ENCODE measurements at places on chromosomes 6 and 20.

DNA sequence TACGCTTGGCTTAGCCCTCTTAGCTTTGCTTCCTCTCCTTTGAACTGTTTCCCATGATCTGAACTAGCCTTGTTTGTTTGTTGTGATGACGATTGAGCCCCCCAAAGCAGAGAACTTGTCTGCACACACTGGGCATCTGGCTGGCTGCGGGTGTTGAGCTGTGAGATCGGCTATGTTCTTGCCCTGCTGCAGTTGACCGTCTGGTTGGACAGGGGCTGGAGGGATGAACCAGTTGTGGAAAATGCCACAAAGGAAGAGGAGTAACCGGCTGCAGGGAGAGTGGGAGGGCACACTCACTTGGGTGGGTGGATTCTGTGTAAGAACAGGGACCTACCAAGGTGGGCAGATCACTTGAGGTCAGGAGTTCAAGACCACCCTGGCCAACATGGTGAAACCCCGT, 12.4 kb upstream of the RSPO4 start:
- DNase-seq: no peak

DNA sequence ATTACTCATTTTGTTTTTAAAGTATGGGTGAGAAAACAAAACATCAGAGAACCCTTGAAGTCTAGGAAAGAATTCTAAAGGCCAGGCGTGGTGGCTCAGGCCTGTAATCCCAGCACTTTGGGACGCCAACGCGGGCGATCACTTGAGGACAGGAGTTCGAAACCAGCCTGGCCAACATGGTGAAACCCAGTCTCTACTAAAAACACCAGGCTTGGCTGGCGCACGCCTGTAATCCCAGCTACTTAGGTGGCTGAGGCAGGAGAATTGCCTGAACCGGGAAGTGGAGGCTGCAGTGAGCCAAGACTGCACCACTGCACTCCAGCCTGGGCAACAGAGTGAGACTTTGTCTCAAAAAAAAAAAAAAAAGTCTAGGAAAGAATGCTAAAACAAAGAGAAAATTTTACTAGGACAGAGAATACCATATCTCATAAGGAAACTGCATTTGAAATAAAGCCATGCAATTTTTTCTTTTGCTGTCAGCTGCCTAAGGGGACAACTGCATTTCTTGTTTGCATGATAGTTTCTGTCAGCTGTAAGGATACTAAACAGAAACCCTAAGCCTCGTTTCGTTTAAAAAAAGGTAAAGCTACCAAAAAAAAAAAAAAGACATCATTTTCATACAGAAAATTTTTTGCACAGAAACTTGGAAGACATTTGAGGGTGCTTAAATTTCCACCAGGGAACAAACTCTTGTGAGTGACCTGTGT, 32.1 kb downstream of the SMLR1 start:
- DNase-seq: no peak

DNA sequence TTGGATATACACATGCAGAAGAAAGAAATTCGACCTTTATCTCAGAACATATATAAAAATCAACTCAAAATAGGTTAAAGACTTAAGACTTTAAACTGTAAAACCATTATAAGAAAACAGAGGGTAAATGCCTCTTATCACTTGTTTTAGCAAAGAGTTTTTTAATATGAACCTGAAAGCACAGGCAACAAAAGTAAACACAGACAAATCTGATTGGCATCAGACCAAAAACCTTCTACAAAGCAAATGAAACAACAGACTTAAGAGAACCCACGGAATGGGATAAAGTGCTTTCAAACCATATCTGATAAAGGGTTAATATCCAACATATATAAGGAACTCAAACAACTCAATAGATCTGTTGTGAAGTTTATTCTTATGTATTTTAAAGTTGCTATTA, 309.9 kb upstream of the OPRM1 start:
- no peak for DNase-seq

DNA sequence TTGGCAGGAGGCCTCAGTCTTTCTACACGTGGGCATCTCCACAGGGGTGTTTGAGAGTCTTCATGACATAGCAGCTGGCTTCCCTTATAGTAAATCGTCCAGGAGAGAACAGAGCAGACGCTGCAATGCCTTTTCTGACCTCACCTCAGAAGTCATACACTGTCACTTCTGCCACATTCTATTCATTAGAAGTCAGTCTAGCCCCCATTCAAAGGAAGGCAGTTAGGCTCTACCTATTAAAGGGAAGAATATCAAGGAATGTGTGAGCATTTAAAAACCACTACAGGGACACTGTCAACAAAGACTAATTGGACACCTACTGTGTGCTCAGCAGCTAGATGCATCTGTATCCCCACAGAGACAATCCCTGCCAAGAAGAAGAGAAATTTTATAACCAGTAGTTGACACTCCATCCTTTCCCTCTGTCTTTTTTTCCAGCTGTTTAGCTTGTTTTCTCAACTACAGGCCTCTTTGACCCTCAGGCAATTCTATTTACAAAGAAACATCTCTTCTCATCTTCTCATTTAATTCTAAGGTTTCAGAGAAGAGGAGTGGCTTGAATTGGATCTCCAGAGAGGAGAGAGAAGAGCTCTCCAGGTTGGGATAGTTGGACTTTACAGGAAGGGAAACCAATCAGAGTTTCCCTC, 18.6 kb downstream of the ARMC12 start:
- DNase-seq: no peak

GRCh38 chr6:162525181-162525580, 202.4 kb downstream of the PRKN start:
- DNase-seq: no peak

DNA sequence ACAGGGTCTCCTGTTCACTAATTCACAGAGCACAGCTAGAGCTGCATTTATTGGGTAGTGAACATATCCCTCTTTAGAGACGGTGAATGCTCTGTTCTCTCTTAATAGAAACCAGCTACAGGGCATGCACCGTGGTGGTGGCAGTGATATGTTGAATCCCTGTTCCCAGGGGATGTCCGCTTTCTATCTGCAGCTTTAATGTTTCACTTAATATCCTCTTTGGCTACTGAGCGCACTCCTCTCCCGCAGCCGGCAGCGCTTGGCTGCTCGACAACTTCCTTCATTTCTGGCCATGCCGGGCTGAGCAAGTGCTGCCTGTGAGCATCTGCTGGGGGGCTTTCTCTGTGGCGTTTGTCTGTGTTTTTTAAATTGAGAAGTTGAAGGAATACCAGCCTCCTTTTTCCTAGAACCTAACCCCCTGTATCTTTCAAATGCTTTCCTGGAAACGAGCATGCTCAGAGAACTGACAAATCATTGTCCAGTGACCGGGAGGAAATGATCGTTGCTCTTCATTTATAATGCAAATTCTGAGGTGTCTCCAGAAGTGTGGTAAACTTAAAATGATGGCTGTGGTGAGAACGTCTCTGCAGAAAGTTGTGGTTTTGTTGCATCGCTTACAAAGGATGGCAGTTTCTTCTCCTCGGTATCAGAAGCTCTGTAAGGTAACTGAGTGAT, 297.9 kb downstream of the UTRN start:
- DNase-seq: peak; percentile 68

GRCh38 chr20:41998539-41999341, 380.6 kb upstream of the CHD6 start:
- no peak for DNase-seq

- DNase-seq: no peak
Measured at GRCh38 chr20:1809131-1809572, 86.1 kb upstream of the SIRPA start.

GRCh38 chr6:1679031-1679687, 69.4 kb downstream of the FOXC1 start:
- no peak for DNase-seq

- no peak for DNase-seq
Measured at GRCh38 chr6:128738112-128738511, 144.8 kb upstream of the LAMA2 start.

GRCh38 chr6:102114402-102114801, 720.9 kb downstream of the GRIK2 start:
- no peak for DNase-seq

DNA sequence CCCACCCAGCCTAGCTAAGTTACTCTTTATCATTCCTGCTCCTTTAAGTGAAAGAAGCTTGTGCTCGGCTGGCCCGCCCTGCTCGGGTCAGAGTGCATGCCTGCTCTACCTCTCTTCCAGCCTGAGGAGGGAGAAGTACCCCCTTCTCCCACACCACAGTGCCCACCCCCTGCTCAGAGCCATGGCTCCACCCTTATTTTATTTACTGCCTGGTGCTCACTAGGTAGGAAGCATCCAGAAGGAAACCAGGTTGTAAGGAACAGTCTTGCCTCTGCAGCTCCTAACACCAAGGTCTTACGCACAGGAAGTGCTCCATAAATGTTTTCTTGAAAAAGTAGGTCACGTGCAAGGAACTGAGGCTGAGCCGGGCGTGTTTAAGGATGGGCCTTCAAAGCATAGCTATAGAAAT, 105.7 kb upstream of the SNX9 start:
- DNase-seq: no peak
